GM12891 (cell line): ENCODE measurements at places on chromosomes 13 and 19.

DNA sequence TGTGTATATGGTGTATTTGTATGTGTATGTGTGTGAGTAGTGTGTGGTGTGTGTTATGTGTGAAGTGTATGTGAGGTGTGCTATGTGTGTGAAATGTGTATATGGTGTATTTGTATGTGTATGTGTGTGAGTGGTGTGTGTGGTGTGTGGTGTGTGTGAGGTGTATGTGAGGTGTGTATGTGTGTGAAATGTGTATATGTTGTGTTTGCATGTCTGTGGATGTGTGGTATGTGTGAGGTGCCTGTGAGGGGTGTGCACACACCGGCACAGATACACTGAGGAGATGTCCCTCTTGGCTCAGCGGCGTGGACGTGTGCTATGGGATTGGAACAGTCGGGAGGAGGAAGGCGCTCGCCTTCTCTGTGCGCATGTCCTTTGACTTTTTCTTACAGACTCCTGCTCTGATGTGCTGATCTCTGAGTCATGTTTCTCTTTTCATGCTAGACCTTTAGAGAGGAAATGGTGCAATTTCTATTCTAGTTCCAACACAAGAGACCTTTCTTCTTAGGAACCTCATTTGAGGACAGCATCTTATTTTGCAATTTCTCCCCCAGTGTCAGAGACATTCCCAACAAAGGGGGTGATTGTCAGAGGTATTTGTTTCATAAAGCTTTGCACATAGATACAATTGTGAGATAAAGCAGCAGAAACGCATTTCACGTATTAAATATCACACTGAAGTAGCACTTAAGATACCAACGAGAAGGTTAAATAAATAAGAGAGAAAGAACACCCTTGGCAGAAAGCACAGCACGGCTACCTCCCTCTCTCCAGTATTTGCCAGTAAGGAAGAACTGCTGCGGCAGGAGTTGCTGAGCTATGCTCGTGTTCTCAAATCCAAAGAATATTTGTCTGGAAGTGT, 11.3 kb upstream of the TNFRSF19 start:
- no peak for DNase-seq

GRCh38 chr19:18861235-18861634, 29.5 kb downstream of the UPF1 start:
- DNase-seq = no peak

DNA sequence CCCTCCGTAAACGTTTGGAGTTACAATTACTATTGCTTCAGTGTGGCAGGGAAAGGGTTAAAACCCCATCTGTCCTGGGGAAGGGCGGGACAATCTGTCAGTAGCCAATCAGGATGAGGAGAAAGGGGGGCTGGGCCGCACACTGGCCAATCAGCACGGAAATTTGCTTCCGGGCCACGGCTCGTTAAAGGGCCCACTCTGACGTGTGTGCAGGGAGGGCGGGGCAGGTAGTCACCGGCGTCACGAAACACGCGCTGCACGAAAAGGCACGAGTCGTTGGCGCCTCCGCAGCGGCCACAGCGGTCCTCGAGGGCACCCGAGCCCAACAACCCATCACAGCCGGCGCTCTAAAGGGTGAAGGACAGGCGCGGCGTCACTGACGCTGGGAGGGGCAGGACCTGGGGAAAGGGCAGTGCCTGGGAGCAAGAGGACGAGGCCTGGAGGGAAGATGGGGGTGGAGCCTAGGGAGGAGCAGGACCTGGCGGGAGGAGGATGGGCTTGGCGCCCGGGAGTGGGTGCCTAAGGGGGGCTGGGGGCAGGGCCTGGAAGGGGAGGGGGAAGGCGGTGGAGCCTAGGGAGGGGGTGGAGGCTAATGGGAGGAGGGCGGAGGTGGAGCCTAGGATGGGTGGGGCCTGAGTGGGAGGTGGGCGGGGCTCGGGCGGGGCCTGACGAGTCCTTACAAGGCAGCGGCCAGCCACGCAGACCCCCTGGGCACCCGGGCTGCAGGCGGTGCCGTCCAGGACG, 4.9 kb downstream of the ADAMTSL5 start:
- DNase-seq = peak; percentile 87

GRCh38 chr13:83845106-83845505, 37.2 kb downstream of the SLITRK1 start:
- DNase-seq = no peak

DNA sequence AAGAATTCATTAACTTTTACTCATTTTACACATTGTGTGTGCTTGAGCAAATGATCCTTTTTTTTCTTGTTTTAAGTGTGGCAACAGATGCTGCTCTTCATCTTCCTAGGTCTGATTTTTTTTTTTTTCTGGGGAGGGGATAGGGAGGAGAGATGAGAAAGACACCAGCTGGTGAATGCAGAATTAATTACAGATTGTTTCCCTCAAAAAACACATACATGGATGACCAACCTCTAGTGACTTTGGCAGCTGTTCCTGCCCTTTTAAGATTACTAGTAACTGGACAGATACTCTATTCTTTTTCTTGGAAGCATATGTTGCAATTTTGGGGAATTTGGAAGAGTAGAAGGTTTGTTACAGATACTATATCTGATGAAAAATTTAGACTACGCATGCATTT, 103.6 kb upstream of the MYO16 start:
- no peak for DNase-seq

DNA sequence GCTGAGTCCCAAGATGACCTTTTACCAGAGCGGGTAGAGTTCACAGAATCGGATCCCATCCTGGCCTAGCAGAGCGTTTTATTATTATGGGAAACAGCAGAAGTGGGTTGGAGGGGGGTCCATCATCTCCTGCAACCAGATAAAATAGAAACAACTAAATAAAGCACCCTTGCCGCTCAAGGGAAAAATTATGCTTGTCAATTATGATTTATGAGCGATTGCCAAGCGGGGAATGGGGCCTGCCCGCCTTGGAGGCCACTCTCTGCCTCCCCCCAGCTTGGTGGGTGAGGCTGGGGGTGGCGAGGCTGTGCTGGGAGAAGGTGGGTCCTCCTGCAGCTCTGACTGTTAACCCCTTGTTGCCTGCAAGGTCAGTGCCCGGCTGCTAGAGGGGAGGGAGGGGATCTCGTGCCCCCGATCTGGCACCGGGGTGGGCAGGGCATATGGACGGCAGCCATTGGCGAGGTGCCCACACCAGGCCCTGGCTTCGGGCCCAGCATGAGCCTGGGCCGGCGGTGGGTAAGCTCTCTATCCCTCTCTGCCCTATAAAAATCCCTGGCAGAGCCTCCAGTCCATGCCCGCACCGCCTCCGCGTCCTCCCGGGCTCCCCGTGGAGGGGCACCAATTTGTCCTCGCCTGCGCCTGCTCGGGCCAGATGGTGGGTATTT, 129.1 kb downstream of the URI1 start:
- DNase-seq = no peak

DNA sequence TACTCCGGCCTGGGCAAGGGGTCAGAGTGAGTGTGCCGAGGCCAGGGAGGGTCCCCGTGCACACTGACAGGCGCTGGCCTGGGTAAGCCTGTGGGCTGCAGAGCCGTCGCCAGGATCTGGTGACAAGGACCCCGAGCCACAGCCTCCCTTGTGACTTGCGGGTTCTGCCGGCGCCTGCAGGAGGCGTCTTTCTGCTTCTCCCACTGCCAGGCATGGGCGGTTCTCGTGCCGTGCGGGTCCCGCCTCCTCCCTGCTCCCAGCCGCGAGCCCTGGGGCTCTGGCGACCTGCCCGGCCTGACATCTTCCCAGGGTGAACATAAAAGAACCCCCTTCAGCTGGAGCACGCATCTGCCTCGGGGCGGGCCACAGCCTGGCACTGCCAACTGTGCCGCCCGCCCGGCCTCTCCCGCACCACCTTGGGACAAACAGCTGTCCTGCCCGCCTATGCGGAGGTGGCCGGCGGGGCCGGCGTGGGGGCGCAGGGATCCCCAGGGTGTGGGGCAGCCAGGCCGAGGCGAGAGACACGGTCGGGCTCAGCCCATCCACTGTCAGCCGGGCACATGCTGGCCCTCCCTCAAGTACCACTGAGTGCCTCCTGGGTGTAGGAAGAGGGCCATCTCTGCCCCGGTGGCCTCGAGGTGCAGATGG, 1.5 kb upstream of the HCN2 start:
- peak; percentile 62 for DNase-seq

- DNase-seq = no peak
Measured at GRCh38 chr13:62292714-62293480, 877.2 kb upstream of the PCDH20 start.

GRCh38 chr19:49133621-49134454, 14.5 kb downstream of the PPFIA3 start:
- no peak for DNase-seq

DNA sequence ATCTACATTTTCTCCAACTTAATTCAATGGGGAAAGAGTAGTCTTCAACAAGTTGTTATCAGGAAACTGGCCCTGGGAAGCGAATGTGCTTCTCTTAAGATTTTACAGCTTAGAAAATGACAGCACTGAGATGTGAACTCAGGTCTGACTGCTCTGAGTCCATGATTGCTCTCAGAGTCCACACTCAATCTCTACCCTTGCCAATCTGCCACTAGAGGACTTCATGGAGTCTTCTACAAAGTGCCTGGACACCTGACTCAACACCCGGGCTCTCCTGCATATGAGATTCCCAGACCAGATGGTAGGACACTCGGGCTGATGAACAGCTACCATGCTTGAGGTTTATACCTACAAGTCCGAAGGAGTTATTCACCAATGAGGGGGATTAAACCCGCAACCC, 74.8 kb downstream of the ABCC4 start:
- no peak for DNase-seq

GRCh38 chr19:49713236-49713845, 22.4 kb downstream of the CPT1C start:
- no peak for DNase-seq

- no peak for DNase-seq
Measured at GRCh38 chr19:18008814-18009213, 844 bp downstream of the ARRDC2 start.

- DNase-seq = no peak
Measured at GRCh38 chr13:80022146-80022545, 318.8 kb downstream of the SPRY2 start.

DNA sequence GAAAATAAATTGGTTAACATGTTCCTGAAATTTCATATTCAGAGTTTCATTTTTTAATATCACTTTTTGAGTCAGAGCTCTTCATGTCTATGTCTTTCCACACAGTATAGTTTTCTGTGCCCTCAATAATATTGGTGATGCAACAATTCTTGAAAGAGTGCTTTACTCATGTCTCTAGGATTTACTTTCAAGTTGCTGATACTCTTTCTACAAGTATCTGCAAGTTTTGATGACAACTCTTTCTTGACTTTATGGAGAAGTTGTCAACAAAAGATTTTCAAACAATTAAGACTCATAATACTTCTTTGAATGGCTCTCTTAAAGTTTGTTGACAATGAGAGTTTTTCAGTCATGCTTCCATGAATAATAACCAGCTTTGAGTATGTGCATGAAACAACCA, 561.7 kb downstream of the DIAPH3 start:
- DNase-seq = no peak

- DNase-seq = no peak
Measured at GRCh38 chr19:752652-753517, 2.0 kb downstream of the MISP start.

DNA sequence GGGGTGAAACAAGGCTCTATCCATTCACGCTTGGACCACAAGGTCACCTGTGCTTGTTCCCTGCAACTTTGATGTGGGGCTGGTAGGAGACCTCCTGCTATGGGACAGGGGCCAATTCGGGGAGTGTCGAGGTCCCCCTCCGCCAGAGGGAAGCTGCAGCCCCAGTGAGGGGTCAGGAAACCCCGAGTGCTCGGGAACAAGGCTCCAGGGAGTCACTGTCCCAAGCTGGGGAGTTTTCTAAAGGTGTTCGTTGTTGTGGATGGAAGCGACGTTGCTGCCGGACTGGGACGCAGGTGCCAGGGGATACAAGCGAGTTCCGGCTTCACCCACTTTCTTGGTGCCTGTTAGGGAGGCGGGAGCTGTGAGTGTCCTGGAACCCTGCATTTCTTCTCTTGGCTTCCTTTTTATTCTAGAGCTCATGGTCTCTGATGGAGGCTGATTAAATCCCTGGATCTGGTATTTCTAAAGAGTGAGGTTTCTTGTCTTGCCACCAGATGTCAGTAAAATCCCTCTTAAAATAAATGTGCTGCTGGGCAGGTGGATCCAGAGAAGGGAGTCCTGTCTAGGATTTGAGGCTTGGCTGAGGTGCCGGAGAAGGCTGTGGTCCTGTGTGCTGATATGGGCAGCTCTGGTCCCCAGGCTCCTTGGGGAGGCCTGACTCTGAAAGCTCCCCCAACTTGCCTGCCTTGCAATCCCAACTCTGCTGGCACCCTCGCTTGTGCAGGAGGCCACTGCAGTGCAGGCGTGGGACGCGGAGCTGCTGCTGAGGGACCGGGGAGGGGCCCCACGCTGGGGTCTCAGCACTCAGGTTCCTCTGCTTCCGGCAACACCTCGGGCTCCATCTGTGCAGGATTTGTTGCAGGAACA, 153.9 kb downstream of the TEX29 start:
- DNase-seq = peak; percentile 48

- no peak for DNase-seq
Measured at GRCh38 chr19:33677745-33678426, 56.1 kb downstream of the CHST8 start.
